ENCODE measurements at places on chromosomes 7 and 10.

GRCh38 chr7:79298145-79298760 is 155.2 kb downstream of the MAGI2 start:
- no peak for DNase-seq

DNA sequence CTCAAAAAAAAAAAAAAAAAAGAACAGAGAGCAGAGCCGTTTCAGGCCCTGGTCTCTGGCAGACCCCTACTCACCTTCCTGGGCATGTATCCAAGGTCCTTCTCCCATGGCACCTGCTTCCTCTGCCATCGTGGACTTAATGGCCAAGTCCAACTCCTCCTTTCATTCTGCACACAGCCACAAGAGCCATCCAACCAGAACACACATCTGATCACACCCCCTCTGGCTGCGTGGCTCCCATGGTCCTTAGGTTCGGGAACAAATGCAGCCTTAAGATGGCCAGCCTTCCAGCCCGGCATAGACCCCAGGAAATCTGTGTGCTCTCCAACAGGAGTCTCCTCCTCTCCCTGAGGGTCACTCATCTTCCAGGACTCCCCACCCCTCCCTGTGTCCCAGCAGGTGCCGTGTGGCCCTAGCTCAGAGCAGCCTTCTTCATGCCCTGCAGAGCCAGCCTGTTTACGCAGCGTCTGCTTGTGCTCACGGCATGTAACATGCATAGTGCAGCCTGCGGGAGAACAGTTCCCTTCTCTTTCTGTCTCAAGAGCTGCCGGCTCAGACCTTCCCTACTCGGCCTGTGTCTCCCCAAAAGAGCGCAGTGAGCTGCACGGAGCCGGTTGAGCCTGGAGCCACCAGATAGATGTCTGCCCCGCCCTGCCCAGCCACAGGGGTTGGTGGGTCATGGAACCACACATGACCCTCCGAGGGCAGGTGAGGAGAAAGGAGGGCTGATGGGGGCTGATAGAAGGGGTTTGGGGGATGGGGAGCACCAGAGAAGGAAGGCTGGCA is 157.3 kb downstream of the NRF1 start:
- no peak for DNase-seq

- DNase-seq, result no peak
Measured at GRCh38 chr10:90707657-90708056, 150.2 kb downstream of the HTR7 start.

GRCh38 chr7:23594879-23595604 is 2.1 kb upstream of the CCDC126 start:
- DNase-seq, result no peak

GRCh38 chr10:15518250-15518649 is 147.2 kb upstream of the FAM171A1 start:
- no peak for DNase-seq

DNA sequence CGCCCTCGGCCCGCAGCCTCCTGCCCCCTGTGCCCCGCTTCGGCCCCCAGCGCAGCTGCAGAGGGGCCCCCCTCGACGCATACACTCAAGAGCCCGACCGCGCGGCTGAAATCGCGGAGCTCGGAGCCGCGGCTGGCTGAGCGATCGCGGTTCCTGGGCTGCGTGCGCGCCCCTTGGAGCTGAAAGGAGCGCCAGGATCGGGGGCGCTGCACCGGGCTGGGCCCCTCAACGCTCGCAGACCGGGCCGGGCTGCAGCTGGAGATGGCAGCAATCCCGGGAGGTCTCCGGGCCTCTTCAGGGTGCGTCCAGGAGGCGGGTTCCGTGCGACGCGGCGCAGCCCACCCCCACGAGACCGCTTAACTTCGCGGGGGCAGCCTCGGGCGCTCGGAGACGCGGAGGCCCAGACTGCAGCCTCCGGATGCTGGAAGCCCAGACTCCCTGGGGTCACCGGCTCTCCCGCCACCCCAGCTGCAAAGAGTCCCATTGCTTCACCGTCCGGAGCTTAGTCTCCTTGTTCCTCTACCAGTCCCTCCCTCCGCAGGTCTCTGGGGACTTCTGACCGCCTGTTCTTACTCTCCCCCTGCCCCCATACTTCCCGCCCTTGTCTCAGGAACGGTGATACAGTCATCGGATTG is 73.0 kb upstream of the LRRC4 start:
- peak; percentile 35 for DNase-seq

GRCh38 chr10:28304032-28304571 is 1.2 kb upstream of the MPP7 start:
- no peak for DNase-seq

- DNase-seq, result no peak
Measured at GRCh38 chr10:8392216-8392615, 337.7 kb downstream of the GATA3 start.

DNA sequence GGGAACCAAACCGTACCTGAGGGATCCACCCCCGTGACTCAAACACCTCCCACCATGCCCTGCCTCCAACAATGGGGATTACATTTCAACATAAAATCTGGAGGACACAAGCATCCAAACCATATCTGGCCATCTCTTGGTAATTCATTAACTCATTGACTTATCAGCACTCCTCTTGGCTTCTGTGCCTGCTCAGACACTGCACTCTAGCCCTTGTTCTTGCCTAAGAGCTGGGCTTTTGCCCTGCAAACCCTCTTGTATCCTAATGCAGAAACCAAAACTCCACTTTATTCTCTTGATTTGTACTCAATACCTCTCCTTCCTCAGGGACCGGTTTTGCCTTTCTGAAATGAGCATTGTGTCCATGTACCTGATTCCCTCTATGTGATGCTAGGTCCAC is 330.2 kb upstream of the FZD8 start:
- no peak for DNase-seq

DNA sequence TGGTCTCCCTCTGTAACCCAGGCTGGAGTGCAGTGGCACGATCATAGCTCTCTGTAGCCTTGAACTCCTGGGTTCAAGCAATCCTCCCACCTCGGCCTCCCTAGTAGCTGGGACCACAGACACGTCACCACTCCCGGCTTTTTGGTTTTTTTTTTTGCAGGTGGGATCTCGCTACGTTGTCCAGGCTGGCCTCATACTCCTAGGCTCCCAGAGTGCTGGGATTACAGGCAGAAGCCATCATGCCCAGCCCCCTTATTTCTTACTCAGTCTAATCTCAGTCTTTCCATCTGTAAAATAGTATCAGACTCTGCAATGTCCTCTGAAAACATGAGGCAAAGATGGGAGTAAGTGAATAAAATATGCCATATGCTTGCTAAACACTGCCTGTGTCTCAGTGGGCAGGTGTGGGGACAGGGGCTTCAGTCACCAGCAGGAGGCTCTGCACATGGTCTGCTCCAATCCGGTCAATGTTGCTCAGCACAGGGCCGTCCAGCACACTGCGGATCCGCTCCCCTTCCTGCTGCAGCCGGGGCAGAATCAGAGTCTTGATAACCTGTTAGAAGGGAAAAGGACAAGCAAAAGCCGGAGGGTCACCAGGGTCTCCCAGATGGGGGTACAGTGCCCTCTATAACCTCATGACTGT is 8.2 kb downstream of the AP4M1 start:
- no peak for DNase-seq

DNA sequence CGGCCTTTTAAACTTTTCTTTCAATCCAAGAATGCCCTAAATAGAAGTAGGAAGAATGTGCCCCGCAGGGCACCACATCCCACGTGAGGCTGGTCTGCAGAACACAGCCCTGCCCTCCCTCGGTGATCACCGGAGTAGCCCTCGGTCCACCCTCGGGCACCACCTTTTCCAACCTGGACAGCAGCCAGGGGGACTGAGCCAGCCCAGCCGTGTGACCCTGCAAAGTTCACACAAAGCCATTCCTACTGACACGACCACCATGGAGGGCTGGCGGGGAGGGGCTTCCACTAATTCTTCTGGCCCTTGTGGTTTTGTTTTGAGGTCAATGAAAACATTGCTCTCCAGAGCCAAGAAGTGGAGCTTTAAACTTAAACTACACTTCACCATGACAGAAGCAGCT is 132.2 kb downstream of the TCERG1L start:
- no peak for DNase-seq

- no peak for DNase-seq
Measured at GRCh38 chr10:131093346-131093745, 218.2 kb downstream of the TCERG1L start.

DNA sequence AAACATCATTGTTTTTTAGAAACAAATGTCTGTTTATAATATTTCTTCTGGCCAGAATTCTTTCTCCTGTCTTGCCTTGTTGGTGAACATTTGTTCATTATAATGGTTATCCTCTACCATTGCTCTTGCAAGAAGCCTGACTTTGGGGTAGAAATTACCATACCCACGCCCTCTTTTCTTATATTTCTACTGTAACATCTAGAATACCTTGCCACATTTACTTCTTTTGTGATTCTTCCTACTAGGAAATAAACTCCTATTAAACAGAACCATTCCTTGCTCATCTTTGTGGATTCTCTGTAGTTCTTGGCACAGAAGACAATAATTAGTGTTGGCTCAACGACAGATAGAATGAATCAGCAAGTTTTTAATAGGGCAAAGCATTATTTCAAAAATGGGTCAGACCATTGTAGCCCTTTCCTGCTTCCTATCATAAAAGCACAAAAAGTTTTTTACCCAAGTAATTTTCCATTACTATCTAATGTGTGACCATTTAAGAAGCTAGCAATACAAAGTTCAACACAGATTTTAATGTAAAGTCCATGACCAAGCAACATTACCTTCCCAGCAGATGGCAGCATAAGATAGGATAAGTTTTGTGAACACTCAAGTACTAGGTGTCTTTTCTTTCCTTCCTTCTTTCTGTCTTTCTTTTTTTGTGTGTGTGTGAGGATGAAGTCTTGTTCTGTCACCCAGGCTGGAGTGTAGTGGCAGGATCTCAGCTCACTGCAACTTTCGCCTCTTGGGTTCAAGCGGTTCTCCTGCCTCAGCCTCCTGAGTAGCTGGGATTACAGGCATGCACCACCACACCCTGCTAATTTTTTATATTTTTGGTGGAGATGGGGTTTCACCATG is 270.4 kb downstream of the HGF start:
- no peak for DNase-seq

DNA sequence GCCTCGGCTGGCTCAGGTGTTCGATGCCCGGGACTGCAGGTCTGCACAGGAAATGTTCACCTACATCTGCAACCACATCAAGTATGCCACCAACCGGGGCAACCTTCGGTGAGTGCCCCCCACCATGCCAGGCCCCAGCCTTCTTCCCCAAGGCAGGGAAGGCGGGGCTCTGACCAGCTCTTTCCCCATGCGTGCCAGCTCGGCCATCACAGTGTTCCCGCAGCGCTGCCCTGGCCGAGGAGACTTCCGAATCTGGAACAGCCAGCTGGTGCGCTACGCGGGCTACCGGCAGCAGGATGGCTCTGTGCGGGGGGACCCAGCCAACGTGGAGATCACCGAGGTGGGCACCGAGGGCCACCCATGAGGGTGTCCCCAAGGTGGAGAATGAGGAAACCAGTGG is 7.5 kb downstream of the NOS3 start:
- DNase-seq, result no peak

GRCh38 chr7:105815576-105815975 is 60.8 kb downstream of the ATXN7L1 start:
- no peak for DNase-seq

- DNase-seq, result no peak
Measured at GRCh38 chr10:1615186-1615954, 122.0 kb downstream of the ADARB2 start.

DNA sequence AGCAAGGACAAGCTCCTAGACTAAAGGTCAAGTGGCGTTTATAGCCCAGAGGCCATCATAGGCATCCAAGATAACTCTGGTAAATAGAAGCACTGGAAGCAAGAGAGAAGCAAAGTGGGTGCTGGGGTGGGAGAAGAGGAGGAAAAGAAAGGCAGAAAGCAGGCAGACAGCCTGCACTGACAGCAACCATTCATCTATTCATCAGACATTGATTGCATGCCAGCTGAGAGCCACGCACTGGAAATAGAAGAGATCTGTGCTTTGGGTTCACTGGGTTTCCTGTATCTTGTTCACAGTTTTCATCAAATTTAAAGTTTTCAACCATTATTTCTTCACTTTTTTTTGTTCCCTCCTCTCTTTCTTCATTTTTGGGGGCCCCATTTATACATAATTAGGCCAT is 4.7 kb upstream of the SLIT1 start:
- no peak for DNase-seq

GRCh38 chr7:157874870-157875229 is 538.0 kb downstream of the DNAJB6 start:
- DNase-seq, result no peak

DNA sequence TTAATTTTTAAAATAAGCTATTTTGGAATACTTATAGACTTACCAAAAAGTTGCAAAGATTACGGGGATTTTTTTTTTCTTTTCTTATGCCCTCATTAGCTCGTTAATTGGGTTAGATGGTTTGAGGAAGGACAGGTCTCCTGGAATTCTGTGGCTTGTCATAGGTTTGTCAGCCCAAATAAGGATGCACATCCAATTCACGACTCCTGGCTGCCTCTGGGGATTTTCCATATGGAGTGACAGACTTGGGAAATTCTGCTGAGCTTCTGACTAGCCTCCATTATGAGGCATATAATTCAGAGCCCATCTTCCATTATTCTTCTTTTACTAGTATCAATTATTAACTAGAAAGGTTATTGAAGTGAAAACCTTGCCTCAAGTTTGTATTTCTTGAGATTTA is 102.1 kb downstream of the AUTS2 start:
- DNase-seq, result no peak

GRCh38 chr10:132517951-132518521 is 19.6 kb upstream of the INPP5A start:
- no peak for DNase-seq

DNA sequence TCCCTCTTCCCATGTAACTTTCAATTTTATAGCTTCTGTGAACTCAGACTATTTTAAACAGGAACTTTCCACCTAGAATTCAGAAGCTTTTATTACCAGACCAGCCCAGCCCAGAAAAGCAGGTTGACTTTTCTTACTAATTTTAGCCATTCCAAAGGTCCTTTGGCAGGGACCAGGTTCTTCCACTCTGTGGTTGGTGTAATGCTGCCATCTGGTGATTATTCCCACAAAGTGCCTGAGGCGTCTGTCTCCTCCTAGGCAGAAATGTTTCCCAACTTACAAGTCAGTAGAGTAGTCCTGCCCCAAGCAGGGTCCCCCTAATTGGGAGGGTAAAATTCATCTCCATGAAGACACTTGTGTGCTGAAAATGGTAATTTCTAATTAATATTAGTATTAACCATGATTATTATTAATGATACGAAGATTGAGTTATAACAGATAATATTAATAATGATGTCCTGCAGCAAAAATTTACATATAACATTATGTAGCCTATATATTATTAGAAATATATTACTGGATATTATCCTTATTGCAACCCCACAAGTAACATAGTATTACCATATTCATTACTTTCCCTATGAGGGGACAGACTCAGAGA is 53.0 kb upstream of the PPP1R17 start:
- DNase-seq, result no peak

GRCh38 chr7:105413887-105414437 is 25.2 kb upstream of the SRPK2 start:
- DNase-seq, result no peak
